ENCODE measurements at places on chromosomes 11 and 22.

GRCh38 chr11:1401656-1402221 is 12.0 kb downstream of the BRSK2 start:
- peak; percentile 50 for DNase-seq

- DNase-seq: no peak
Observed at GRCh38 chr22:33124471-33124870, 66.3 kb upstream of the SYN3 start.

DNA sequence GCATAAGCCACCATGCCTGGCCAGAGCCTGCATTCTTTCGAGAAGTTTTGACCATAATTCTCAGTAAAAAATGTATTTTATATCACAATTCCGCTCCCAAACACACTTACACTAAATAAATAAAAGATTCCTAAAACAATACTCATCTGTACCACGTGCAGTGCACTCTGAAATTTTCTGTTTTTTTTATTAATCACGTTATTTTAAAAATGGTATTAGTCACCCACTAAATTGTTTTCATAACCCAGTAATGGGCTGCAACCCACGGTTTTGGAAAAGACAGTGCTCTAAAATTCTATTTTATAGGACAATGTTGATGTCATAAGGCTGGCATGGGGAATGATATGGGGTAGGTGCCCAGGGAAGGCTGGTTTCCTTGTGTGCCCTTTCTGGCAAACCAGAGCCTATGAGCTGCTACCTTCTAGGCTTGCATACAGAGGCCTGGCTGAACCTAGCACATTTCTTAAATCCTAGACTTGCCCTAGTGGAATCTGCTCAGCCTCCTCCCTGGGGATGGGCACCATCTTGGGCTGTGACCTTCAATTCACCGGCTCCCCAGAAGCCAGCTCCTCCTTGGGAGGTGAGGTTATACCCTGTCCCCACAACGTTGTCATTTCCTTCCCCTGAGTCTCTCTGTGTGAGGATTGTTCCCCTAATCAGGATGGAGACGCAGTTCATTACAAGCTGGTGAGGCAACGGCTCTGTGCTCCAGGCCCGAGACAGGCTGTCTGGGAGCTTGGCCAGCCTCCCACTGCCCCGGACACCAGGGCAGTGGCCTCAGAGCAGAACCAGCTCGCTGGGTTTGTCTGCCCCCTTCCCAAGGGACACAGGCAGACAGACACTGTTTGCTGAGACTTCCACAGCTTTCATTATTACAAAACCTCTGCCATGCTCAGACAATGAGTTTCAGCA is 116.5 kb upstream of the NAV2 start:
- DNase-seq: no peak

DNA sequence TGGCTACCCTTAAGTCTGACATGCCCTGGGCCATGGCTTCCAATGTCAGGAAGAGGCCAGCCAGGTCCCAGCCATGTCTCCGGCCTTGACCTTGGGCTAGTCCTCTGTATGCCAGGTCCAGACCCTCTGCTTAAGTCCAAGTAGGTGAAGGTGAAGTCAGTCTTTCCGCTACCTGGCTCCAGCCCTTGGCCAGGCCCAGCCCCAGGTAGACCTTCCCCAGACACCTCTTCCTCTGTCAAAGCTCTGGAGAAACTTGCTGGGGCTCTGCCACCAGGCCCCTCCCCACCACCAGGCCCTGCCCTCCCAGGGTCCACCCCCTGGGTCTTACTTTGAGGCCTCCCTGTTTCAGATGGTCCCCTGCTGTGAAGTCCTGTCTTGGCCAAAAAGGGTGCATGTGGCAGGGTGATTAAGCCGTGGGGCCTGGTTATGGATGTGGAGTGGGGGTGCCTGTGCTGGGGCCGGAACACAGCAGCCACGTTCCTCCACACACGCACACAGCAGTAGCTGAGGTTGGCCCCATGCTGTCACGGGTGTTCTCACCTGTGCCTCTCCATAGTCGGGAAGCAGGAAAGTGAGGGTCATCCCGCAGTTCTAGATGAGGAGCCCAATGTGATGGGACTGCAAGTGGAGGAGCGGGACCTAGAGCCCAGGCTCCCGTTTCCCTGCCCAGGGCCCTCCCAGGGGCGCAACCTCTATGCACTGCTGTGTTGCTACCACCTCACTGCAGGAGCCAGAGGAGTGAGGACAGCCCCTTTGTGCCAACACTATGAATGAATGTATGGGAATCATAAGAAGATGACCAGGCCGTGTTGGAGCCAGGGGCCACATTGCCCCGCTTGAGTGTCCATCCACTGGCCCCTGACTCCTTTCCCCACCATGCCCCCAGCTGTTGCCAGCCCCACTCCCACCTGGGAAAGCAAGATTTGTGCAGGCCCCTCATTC is 72.2 kb downstream of the LINC01488 start:
- DNase-seq: no peak

DNA sequence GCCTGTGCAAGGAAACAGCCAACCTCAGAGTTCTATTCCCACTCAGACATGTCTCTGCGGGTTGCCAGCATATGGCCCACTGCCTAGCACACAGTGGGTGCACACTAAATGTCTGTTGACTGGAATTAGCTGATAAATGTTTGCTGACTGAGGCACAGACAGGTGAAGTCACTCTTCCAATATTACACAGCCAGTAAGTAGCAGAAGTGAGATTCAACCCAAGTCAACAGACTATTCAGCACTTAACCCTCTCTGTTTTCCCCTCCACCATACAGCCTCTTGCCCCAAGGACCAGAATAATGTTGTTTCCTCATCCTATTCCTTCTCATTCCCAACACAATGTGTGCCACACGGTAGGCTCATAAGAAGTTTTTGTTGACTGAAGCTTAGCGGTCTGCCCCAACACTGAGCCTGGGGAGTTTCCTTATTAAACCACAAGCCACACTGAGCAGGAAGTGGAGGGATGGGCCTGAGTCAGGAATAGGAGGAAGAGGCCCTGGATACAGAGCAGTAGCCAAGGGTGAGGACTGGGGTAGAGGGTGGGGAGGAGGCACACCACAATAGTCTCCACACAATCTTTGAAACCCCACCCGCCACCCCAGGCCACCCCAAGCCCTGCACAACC is 15.7 kb upstream of the IL10RA start:
- no peak for DNase-seq

DNA sequence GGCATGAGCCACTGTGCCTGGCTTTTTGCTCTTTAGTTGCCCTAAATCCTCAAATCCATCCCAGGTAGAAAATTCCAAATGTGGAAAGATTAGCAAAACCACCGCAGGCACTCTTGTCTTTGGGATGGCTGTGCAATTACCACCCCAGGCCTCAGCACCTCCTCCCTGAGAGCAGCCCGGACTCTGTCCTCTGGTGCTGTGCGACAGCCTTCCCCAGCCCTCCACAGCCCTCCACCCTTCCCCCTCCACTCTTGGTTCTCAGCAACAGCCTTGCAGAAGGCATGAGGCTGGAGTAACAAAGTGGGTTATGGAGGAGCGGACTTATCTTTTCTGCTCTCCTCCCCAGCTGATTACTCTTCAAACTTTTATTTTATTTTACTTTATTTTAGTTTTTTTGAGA is 44.7 kb upstream of the YWHAH start:
- no peak for DNase-seq

- no peak for DNase-seq
Observed at GRCh38 chr22:39276440-39277141, 31.8 kb upstream of the PDGFB start.

DNA sequence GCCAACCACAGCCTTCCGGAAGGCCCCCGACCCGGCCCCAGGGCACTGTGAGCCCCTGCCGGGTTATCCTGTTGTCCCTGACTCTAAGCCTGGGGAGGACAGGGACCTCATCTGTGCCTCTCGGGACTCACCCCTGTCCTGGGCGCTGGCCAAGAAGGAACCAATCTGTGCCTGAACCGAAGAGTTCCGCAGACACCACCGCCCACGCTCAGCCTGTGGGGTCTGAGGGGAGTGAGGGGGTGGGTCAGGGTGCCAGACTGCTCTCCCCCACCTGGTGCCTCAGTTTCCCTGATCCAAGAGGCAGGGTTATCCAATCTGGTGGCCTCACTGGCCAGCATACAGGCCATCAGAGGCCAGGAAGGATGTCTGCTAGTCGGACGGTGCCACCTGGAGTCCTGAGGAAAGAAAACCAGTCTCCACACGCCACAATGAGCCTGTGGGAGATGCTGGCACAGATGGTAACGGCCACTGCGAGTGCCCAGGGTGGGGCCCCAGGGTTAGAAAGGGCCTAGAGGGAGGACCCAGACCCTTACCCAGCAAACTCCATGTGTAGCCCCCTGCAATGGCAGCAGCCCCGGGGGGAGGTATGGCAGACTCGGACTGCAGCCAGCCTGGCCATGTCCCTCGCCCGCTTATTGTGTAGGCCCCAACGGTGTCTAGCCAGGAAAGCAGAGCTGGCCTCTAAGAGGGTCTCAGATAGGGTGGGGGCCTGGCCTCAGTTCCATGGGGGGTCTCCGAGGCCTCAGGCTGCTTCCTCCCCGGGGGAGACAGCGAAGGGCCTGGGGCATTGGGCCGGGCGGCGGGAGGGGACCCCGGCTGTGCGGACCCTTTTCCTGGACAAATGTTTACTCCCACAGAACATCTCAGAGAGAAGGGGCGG is 827 bp upstream of the TNNT3 start:
- no peak for DNase-seq

GRCh38 chr22:50161508-50162390 is 8.8 kb upstream of the PANX2 start:
- no peak for DNase-seq

DNA sequence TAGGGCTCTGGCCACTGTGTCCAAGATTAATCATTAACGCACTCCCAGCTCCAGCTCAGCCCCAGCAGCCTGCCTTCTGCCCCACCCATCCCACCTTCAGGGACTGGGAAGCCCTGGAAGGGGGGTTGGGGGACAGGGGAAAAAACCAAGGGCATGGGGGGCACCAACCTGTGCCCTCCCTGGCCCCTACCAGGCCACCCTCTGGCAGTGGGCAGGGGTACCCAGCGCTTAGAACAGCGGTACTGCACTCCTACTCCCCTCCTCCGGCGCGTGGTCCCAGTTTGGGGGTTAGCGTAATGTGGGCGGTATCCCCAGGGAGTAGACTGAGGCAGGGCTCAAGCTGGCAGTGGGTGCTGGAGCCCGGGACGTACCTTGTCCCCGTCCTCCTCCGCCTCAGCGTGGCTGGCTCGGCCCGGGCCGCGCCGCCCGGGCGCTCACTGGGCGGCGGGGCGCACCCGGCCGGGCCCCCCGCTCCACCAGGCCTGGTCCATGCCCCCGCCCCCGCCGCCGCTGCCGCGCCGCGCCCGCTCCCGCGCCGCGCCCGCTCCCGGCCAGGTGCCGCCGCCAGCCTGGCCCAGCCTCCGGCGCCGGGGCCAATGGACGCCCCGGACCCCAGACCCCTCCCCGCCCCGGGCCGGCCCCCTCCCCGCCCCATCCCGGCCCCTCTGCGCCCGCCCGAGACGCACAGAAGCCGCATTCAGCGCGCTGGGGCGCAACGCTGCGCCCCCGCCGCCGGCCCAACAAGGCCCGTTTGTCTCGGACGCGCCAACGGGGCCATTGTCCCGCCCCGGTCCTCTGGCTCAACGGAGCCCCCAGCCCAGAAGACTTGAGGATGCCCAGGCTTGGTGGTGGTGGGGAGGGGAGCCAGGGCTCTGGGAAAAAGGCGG is at the start of gene GAL3ST1:
Gene GAL3ST1 (minus strand): TSS at position 571 of the 887 bp plus-strand sequence. CDS start 17,273 bp downstream, outside the sequence.
- no peak for DNase-seq

DNA sequence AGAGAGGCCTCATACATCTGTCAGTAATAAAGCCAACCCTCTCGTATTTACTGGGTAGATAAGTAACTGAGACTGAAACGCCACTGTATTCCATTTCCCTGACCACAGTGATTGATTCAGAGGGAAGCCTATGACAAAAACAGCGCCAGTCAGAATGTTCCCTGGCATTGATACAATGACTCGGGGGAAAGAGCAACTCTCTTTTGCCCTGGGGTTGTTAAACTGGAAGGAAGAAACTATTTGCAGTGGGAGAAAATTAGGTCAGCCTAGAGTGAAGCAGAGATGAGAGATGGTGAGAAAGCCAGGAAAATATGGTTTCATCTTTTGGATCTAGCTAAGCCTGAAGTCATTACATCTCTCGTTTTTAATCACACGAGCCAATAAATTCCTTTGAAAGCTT is 48.6 kb upstream of the RBFOX2 start:
- DNase-seq: no peak
